Breast epithelium (tissue), 4 donors: ENCODE measurements at places on chromosomes 7 and 10. TPM values are rescaled to one million over a fixed set of nuclear protein-coding genes. Genes with fewer than 3 reads are reported as not detected.

DNA sequence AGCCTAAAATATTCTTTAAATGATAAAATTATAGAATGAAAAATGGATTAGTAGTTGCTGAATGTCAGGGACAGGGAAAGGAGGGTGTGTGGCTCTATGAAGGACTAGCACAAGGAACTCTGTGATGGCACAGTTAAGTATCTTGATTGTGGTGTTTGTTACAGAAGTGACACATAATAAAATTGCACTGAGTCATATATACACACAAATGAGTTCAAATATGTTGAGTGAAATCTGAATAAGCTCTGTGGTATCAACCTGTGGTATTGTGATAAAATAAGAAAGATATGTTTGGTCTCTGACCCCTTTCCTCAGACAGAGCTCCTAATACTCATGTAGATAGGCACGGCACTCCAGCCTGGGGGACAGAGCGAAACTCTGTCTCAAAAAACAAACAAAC is 181.5 kb upstream of the TRIM24 start:
- no peak overlapping the region for H3K4me3 ChIP-seq
- no peak for DNase-seq
- H3K27ac ChIP-seq = no peak overlapping the region
- H3K4me1 ChIP-seq = no peaks in the 10 kb centered on the region
- no peaks in the 10 kb centered on the region for H3K27me3 ChIP-seq

SEMA3D gene
- total RNA-seq = 7.0 TPM

DNA sequence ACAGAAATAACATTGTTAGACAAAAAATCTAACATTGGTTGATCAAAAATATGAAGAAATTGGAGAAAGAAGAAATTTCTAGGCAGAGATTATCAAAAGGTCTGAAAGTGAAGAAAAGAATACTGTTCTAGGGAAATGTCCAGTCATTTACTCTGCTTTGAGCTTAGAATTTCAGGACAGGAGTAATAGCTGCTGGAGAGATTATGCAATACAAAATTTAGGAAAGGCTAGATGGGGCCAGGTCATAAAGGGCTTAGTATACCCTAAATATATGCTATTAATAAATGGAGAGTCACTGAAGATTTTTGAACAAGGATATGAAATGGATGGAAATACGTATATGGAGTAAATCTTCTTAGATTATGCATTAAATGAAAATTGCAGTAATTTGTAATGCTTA is 279.2 kb downstream of the CACNA2D1 start:
- no peak overlapping the region for H3K4me3 ChIP-seq
- H3K27me3 ChIP-seq = no peaks in the 10 kb centered on the region
- no peak overlapping the region for H3K27ac ChIP-seq
- DNase-seq = no peak
- H3K4me1 ChIP-seq = no peaks in the 10 kb centered on the region

CSGALNACT2 gene
- total RNA-seq = 35.5 TPM

GRCh38 chr7:50657341-50657873 is 92.2 kb upstream of the DDC start:
- peak overlapping the region; percentile 67 for H3K27ac ChIP-seq
- no peaks in the 10 kb centered on the region for H3K4me1 ChIP-seq
- H3K27me3 ChIP-seq = no peaks in the 10 kb centered on the region
- no peak overlapping the region for H3K4me3 ChIP-seq
- DNase-seq = no peak

GRCh38 chr10:126242397-126243260 is 145.6 kb downstream of the ADAM12 start:
- H3K4me1 ChIP-seq = peaks cover 3% of the 10 kb centered on the region
- no peak overlapping the region for H3K4me3 ChIP-seq
- no peaks in the 10 kb centered on the region for H3K36me3 ChIP-seq
- no peaks in the 10 kb centered on the region for H3K27me3 ChIP-seq
- no peak for DNase-seq

GRCh38 chr10:28113202-28113601 is 114.3 kb upstream of the ODAD2 start:
- H3K27me3 ChIP-seq = no peaks in the 10 kb centered on the region
- H3K27ac ChIP-seq = no peak overlapping the region
- no peaks in the 10 kb centered on the region for H3K4me1 ChIP-seq
- no peaks in the 10 kb centered on the region for H3K36me3 ChIP-seq

DNA sequence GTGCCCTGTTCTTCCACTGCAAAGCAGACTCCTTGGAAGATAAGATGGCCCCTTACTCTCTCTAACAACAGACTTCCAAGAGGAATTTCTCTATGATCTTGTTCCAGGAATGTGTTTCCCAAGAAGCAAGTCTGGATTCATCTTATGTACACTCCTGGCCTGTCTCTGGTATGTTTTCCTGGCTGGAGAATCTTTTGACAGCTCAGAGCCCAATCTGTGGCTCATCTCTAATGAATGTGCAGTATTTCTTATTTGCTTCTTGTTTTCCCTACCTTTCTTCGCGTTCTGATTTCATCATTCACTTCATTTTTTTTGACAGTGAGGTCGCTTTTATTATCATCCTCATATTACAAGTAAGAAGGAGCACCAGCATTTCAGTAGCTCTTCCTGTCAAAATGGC is 53.0 kb upstream of the PITRM1 start:
- no peak overlapping the region for H3K4me3 ChIP-seq
- H3K27ac ChIP-seq = no peak overlapping the region
- no peaks in the 10 kb centered on the region for H3K27me3 ChIP-seq
- no peaks in the 10 kb centered on the region for H3K4me1 ChIP-seq
- DNase-seq = no peak

GRCh38 chr7:107441581-107442422 is 28.1 kb upstream of the GPR22 start:
- H3K27ac ChIP-seq = no peak overlapping the region
- H3K4me1 ChIP-seq = no peaks in the 10 kb centered on the region
- H3K27me3 ChIP-seq = no peaks in the 10 kb centered on the region
- no peak for DNase-seq

MAT1A gene
- total RNA-seq = 0.98 TPM

DNA sequence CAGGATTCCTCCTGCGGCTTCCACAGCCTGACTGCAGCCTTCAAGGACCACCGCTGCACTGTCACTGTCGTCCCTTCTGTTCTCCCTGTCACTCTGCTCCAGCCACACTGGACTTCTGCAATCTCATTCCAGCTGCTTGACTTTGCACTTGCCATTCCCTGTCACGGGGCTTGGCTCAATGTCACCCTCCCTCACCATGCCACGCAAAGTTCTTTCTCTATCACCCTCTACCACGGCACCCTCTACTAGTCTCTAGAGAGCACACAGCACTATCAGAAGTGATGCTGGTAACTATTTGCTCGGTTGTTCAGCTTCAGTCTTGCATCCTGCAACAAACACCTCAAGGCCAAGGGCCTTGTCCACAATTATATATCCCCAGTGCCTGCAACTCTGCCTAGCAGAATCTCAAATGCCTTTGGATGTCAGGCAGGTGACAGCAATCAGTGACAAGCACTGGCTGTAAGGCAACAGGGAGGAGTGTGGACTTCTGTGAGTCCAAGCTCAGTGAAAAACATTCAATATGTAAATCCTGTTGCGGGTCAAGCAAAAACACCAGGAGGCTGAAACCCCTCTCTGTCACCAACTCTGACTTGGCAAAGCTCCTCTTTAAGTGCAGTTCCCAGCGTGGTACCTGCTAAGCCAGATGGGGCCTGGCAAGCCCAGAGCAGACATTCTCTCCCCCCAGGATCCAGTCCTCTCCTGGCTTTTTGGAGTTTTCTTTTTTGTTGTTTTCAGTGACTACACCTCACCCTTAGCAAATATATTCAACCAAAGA is 259.9 kb downstream of the FGFR2 start:
- no peaks in the 10 kb centered on the region for H3K4me1 ChIP-seq
- DNase-seq = no peak
- H3K27me3 ChIP-seq = no peaks in the 10 kb centered on the region
- no peaks in the 10 kb centered on the region for H3K36me3 ChIP-seq
- H3K4me3 ChIP-seq = no peak overlapping the region
- no peak overlapping the region for H3K27ac ChIP-seq

DNA sequence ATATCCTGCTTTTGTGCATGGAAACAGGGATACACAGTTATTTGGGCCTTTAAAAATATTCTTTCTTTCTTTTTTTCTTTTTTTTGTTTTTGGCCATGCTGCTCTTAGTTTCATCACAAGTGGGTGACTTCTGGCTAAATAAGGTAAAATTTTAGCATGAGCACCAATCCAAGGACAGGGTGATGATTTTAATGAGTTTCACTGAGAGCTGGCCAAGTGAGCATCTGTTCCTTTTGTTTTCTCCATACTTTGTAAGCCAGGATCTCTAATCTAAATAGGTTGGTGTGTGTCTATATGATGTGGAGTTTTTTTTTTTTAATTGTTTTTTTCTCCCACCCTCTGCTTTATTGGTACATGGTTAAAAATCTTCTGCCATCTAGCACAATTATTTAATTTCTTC is 106.8 kb downstream of the POLL start:
- no peak for DNase-seq
- H3K4me1 ChIP-seq = no peaks in the 10 kb centered on the region
- H3K4me3 ChIP-seq = no peak overlapping the region
- no peaks in the 10 kb centered on the region for H3K27me3 ChIP-seq

- peaks cover 6% of the 10 kb centered on the region for H3K4me1 ChIP-seq
- no peaks in the 10 kb centered on the region for H3K27me3 ChIP-seq
- H3K36me3 ChIP-seq = no peaks in the 10 kb centered on the region
- no peak overlapping the region for H3K27ac ChIP-seq
Measured at GRCh38 chr10:124160943-124161582, 67.7 kb upstream of the CHST15 start.

DNA sequence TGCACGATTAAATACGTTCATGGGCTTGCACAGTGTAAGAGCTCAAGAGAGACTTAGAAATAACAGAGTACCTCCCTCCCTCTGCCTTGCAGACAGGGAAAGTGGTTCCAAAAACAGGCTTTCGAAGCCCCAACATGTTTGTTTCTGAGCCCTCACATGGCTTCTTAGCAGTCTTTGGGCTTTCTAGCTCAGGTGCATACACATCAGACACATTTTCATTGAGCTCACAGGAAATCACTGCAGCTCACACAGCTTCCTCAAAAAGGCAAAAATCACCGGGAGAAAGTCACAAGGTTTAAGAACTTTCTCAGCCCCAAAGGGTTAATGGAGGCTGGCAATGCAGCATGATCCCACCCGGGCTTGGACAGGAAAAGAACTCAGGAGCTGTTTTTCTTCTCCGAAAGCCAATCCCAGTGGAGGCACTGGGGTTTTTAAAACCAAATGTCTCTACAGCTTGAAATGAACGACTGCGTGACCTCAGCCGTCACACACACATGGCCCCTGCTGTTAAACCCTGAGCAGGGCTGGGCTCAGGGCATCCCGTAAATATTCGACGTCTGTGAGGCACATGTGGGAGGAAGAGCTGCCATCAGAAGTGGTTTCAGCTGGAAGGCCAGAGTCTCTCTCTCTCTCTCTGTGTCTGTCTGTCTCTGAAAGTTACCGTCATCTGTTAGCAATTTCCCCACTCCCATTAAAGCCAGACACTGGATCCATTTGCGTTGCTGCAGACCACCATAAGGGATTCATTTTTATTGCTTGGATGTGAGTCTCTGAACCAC is 69.7 kb downstream of the CALML3 start:
- H3K4me1 ChIP-seq = no peaks in the 10 kb centered on the region
- H3K36me3 ChIP-seq = no peaks in the 10 kb centered on the region
- DNase-seq = no peak
- H3K27ac ChIP-seq = peak overlapping the region; percentile 4
- no peaks in the 10 kb centered on the region for H3K27me3 ChIP-seq

C7orf33 gene
- not detected for total RNA-seq

PVRIG gene
- 0.66 TPM for total RNA-seq

DNA sequence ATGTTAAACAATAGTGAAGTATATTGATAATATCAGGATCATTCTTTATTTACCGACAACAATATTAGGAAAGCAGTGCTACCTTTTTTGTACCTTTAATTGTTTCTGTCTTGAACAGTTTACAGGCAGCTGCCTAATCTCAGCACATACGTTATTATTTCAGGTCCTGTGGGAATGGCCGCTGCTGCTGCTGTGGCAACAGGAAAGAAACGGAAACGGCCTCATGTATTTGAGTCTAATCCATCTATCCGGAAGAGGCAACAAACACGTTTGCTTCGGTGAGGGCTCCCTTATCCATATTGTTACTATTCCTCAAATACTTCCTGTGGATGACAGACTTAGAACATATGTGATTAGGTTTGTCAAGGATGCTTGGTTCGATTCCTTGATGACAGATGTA is 59.7 kb downstream of the NRF1 start:
- no peak overlapping the region for H3K4me3 ChIP-seq
- H3K27me3 ChIP-seq = no peaks in the 10 kb centered on the region
- peaks cover 12% of the 10 kb centered on the region for H3K36me3 ChIP-seq
- no peak overlapping the region for H3K27ac ChIP-seq
- no peak for DNase-seq
- no peaks in the 10 kb centered on the region for H3K4me1 ChIP-seq

DNA sequence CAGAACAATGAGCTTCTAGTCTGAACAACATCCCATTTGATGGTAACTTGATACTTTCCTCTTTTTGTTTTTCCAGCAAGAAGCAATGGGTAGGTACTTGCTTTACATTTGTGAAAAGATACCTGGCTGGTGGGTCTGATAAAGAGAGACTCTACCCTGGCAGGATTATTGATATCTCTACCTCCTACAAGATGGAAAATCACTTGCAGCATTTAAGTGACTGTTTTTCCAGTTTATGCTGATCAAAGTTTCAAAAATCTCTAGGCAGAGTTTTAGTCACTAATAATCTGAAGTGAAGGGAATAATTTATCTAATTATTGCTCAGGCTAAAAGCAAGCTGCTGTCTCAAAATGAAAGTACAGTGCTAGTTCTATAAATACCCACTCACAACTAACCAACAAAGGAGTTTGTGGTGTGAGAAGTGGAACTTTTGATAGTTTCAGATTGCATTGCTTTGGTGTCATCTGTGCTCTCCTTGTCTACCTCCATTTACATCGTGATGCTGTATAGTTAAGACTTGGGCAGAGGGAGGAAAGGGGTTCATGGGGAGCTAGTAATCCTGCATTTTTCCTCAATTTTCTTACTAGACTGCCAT is 86.0 kb upstream of the ANKRD1 start:
- H3K27me3 ChIP-seq = no peaks in the 10 kb centered on the region
- no peak for DNase-seq
- no peaks in the 10 kb centered on the region for H3K4me1 ChIP-seq
- peak overlapping the region; percentile 6 for H3K27ac ChIP-seq

DNA sequence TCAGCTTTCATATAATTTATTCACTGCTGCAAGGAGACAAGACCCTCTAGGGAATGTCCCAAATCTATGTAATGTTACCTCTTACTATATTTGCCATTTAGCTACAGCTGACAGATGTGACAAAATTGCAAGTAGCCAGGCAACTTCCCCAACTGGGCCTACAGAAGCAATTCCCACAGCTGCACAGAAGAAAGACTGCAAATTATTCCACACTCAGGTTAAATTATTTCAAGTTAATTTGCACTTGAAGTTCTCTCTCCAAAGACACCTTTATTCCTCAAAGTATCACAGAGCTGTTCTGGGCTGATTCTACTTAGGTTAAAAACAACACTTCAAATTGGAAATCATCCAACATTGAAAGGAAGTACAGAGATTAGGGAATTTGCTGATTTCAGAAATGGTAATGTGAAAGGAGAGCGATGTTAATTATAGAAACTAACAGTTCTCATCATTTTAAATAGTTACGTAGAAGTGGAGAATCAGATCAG is 133.6 kb downstream of the THSD7A start:
- no peak overlapping the region for H3K4me3 ChIP-seq
- no peaks in the 10 kb centered on the region for H3K4me1 ChIP-seq
- DNase-seq = no peak
- no peaks in the 10 kb centered on the region for H3K27me3 ChIP-seq
- no peaks in the 10 kb centered on the region for H3K36me3 ChIP-seq
- no peak overlapping the region for H3K27ac ChIP-seq
